ENCODE measurements at places on chromosomes 4 and X.

- no peak for DNase-seq
Observed at GRCh38 chr4:71287305-71287704, 51.5 kb upstream of the SLC4A4 start.

DNA sequence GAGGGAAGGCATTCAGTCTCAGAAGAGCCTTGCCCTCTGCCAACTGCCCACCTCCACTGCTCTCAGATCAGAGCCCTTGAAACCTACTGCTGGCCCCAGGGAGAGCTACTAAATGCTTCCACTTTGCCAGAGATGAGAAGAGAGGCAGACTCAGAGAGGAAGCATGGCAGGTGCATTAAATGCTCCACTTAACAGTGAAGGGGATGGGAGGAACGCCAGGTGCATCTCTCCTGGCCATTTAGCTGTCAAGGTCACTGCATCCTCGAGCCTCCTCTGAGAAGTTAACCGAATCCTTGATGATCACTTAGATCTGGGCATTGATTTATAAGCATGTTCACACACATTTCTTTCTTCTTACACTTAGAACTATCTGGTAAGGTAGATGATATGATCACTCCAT is 15.0 kb downstream of the TRPC5 start:
- no peak for DNase-seq

DNA sequence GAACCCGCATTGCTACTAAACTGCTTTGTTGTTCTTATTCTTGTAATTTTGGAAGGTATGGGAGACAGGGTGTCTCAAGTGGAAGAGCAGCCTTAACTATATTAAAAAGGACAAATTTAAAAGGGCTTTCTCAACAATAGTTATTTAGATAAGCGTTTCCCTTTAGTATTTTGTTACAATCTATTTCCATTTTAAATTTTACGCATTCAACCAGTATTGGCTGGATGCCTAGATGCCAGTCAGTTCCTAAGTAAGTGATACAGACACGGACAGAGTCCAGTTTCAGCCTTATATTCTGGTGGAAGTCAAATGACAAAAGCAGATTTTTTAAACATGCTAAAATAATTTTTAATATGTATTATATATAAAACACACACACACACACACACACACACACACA is 28.3 kb downstream of the FAT1 start:
- DNase-seq = no peak

DNA sequence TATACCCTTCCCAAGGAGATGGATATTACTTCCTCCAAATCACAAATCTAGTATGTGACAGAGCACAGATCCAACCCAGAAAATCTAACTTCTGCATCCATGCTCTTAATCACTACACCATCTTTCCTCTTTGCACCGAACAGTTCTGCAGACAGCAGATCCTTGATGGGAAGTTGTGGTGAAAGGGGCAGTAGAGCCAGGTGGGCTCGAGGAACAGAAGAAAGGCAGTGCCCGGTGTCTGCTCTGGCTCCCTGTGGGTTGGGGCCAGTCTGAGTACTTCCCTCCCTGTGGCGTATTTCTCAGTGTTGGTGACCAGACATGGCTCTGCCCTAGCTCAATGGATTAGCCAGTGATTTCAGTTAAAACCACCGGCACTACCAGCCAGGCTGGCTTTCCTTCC is 15.3 kb downstream of the HOPX start:
- no peak for DNase-seq

DNA sequence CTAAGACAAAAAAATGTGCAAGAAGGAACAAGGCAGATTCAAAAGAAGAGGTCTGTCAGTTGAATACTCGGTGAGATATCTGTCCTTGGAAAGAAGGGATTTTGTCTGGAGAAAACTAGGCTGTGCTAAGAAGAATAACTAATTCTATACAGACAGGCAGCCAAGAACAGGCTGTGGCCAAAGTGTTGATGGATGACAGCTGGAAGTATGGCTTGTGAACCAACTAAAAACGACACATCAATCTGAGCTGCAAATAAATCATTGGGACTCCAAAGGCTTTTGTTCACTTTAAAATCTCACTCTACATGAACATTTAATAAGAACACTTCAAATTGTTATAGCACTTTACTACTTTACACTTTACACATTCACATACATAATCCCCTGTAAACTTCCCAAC is 70.5 kb upstream of the IGSF1 start:
- no peak for DNase-seq

- peak; percentile 20 for DNase-seq
Observed at GRCh38 chr4:1512738-1513660, 106.8 kb upstream of the NKX1-1 start.

- no peak for DNase-seq
Observed at GRCh38 chr4:140609548-140610425, 41.0 kb upstream of the UCP1 start.

DNA sequence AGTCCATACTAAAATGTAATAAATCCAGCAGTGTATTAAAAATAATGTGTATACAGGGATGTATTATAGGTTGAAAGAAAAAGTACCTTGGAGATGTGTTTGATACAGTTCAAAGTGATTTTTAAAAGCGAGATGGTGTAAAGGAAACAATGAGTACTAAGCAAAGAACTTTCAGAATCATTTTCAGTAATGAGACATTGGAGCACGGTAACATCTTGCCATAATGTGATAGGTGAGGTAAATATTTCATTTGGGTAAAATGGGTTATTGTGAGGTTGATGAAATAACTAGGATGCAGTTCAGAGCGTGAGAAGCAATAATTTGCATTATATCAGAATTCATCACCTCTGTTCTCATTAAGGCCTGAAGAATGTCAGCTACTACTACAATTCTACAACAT is 25.9 kb downstream of the EIF2S3 start:
- DNase-seq = no peak

DNA sequence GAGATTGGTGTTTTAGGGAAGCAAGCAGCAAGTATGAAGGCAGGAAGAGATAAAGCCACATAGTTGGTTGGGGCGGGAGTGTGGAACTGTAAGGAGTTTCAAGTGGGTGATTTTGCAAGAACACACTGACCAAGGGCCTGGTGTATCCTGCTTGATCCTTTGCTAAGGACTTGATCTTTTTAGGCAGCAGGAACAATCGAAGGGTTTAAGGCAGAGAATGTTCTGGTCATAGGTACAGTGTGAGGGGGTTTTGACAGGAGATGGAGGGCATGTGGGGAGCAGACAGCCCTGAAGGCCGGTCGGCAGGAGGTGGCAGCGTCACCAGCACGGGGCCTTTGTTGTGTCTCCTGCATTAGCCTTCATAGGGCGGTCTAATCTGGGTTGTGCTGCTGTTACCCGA is 54.7 kb downstream of the FAM193A start:
- DNase-seq = no peak

DNA sequence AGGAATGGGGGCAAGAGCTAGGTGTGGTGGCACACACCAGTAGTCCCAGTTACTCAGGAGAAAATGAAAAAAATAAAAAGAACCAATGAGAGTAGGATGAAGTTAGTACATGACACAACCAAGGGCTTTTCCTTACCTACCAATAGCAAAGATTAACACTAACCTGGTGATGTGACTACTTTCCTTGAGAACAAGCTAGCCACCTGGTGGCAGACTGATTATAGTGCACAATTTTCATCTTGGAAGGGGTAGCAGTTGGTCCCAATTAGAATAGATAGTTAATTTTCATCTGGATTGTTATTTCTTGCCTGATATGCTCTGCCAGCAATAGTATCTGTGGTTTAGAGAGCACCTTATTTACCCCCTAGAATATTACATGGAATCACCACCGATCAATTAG is 1216.8 kb upstream of the PABPC4L start:
- no peak for DNase-seq

GRCh38 chr4:89509708-89510281 is 202.2 kb upstream of the GPRIN3 start:
- no peak for DNase-seq

- DNase-seq = peak; percentile 35
Observed at GRCh38 chr4:152850377-152850776, 70.6 kb downstream of the ARFIP1 start.

GRCh38 chr4:27917381-27917780 is 1056.7 kb downstream of the STIM2 start:
- no peak for DNase-seq

DNA sequence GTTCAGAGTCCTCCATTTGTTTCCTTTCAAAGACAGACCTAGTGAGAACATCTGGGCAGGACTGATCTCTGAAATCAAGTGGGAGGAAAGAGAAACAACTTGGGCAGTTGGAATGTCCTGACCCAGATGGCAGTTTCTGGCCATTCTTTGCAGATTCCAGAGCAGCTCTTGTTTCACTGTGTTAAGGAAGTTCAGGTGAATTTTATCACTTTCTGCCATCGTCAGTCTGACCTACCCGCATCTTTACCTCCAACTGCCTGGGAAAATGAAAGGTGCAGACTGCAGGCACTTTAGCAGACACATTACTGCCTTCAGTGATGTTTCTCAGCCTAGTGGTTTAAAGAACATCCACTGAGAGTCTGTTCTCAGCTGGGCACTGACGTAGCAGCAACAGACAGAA is 216.2 kb downstream of the CEP135 start:
- no peak for DNase-seq

DNA sequence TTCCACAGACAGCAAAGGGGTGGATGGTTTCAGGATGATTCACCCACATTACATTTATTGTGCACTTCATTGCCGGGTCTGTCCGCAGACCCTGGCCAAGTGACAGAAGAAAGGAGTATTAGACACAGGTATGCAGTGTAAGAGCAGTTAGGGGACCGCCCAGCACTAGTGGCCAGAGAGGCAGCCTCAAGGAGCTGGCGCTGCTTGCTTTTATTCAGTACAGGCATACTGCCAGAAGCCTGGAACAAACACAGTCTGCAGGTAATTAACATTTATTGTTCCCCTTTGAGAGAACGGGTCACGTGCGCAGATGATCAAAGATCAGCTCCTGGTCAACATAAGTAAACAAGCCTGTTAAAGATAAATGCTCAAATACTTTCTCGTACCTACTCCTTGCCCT is 1639.0 kb upstream of the IGFBP7 start:
- no peak for DNase-seq

GRCh38 chr4:71156616-71157015 is 163.2 kb downstream of the DCK start:
- no peak for DNase-seq

DNA sequence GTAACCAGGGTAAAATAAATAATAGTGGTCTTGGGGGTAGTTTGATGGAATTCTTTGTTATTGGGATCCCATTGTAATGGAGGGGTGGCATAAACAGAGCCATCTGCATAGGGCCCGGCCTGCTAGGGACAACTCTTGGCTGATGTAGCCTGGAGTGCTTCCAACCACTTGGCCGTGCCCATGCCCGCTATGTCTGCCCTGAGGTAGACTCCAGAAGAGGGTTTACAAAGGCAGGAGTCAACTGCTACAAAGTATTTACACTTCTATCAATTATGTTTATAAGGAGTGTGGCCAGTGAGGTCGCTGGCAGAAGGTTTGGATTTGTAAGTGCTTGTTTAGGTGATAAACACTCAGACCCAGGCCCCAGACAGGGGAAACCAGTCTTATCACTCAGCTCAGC is 8.1 kb downstream of the RASL11B start:
- DNase-seq = no peak

Measured in activated CD4-positive, alpha-beta T cell treated with anti-CD3 and anti-CD28 coated beads for 4 hours (primary cell).